G401 (cell line): ENCODE measurements at places on chromosomes 1 and 21.
A peak's percentile ranks its signal among the peaks of the same experiment; 100 is the strongest.

DNA sequence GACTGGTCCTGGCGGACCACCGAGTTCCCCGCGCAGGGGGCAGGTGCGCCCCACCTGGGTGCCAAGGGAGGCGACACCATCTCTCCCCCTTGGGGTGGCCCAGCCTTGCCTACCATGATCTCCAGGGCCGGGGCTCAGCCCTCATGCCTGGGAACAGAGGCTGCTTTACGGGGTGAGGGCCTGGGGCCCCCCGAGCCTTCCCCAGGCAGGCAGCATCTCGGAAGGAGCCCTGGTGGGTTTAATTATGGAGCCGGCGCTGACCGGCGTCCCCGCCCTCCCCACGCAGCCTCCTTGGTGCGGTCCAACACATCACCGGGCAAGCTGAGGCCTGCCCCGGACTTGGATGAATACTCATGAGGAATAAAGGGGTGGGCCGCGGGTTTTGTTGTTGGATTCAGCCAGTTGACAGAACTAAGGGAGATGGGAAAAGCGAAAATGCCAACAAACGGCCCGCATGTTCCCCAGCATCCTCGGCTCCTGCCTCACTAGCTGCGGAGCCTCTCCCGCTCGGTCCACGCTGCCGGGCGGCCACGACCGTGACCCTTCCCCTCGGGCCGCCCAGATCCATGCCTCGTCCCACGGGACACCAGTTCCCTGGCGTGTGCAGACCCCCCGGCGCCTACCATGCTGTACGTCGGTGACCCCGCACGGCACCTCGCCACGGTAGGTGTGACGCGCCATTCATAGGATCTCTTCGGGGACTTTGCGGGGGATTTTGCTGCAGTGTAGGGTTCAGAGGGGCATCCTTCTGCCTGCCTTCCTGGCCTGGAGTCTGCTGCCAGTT, 38.2 kb downstream of the TP73 start:
- DNase-seq: no peak

GRCh38 chr1:13517193-13517812, 3.5 kb upstream of the LRRC38 start:
- DNase-seq: no peak

DNA sequence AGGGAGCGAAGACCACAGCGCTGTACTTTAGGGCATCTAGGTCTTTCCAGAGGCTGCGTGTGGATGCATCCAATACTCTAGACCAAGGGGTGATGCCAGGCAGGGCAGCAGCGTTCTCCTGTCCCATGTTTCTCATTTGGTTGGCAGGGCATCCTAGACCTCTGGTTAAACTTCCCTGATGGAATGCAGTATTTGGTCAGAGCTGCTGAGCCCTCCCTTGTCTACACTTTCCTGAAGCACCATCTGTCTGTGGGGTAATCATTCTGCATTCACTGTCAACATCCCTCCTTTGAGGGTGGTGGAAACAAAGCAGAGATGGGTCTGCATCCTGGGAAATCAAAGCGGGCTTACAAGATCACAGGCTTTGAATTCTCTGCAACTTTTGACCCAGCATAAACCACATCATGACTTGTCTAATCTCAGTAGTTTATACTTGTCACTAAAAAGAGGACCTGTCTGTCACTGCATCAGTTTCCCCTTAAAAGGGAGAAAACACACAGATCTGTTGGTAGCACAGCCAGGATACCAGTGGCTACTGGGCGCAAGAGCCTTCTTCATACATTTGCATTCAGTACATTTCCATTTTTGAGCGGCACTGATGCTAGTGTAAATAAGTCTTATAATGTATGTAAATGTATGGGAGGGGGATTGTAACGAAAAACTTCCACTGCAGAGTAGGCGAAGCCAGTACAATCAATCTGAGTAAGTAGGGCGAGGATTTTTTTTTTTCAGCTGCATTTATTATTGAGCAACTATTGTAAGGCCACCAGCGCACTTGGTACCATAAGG, 106.3 kb downstream of the GALNT2 start:
- no peak for DNase-seq

DNA sequence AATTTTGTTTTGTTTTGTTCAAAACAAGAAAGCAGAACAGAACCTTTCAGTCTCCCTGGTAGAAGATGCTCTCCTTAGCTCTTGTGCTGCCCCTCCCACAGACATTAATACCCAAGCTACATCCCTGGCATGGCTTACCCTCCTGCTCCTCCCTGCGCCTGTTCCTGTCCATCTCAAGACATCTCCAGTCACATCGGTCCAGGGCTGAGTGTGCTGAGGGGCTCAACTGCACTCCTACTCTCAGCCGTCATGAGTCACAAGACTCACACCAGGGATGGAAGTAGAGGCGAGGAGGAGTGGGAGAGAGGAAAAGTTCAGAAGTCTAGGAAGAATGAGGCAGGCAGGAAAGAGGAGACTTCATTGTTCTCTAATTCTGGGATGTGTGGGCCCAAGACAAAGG, 9.2 kb upstream of the TACSTD2 start:
- DNase-seq: no peak

GRCh38 chr1:113976609-113977278, 2.5 kb upstream of the OLFML3 start:
- peak; percentile 49 for DNase-seq

DNA sequence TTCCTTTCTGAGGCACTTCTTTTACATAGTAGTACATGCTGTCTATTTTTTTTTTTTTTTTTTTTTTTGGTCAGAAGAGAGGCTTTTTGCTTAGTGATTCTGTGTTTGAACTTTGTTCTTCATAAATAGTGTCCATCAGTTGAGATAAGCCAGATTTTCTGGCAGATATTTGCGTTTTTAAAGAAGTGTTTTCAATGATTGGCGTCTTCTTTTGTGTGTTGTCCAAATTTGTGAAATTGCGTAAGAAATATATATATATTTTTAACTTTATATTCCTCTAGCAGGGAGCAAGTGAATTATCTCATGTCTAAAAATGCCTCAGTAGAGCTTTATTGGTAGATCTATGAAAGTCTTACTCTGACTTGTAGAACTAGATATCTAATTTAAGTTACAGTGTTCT, 28.3 kb downstream of the NEK7 start:
- no peak for DNase-seq

DNA sequence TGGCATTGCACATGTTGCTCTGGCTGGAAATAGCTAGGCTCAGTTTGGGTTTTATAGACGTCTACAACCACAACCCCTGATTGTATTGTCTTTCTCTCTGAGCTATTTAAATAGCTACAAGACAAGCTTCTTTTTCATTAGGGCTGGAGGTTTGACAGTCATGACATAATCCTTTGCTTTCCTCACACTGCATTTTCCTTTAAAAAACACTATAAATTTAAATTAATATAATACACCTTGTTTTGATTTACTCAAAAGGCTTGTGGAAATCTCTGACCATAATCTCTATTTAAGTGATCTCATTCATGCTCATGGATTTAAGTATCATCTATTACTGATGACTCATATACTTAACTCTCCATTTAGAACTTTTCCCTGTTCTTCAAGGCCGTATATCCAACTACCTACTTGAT, 50.4 kb upstream of the PTGFR start:
- DNase-seq: no peak

DNA sequence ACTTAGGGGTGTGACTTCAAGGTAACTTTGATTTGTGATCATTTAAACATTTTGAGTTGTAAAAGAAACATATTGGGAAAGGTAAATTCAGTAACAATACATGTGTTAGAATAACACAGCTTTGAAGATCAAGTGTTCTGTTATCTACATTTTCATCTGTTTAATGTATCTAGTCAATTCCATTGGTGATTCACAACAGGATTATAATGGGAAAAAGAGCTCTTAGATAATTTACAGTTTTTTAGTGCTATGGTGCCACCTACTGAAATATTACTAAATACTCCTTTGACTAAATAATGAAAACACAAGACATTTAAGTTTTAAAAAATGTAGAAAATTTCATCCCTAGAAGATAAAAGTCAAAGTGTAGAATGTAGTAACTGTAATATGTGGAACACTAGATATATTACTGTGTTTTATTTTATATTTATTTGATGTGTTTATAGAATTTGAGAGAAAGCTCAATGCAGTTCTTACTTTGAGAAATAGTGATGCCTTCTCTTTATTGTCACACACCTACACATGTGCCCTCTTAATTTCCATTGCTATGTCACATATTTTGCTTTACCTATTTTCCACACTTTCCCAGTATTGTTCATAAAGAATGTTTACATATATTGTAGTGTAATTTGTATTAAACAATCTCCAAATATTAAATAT, 47.4 kb downstream of the PTPRC start:
- DNase-seq: peak; percentile 8

- DNase-seq: no peak
Measured at GRCh38 chr1:176542352-176542751, 79.4 kb downstream of the PAPPA2 start.

DNA sequence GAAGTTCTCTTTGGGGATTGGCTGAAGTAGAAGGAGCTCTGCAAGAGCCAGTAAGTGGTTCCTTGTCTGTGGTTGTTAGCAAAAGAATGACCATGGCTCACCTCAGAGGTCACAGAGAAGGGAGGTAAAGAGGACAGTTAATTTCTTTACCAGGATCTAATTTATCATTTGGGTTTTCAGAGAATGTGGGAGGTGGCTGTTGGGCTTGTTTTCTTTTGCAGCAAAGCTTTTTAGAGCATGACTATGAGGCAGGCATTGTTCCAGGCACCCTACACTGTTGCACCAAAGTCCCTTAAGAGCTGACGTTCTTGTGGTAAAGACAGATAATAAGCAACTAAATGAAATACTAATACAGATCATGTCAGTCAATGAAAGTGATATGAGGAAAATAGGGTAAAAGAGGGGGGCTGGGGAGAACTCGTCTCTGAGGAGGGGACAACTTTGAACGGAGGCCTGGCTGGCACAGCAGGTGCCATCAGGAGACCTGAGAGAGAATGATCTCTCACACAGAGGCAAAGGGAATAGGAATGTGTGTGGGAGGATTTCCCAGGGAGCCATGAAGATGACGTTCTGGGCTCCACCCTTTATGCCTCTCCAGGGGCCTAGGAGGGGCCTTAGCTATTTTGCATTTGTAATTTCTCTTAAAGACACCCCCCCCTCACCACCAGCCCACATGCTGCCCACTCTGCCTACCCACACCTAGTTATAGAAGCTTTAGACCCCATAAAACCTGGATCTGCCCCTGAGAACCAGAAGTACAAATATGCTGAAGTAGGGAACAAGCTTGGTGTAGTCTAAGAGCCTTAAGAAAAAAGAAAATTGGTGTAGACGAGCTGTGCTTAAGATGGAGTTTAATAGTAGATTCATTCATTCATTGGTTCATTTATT, 177.5 kb downstream of the ROR1 start:
- no peak for DNase-seq

GRCh38 chr1:57986432-57986831, 560.1 kb downstream of the OMA1 start:
- no peak for DNase-seq

- DNase-seq: no peak
Measured at GRCh38 chr1:32321712-32322291, 14.2 kb downstream of the MARCKSL1 start.

- DNase-seq: no peak
Measured at GRCh38 chr21:44710294-44710665, 1.1 kb downstream of the TSPEAR start.

DNA sequence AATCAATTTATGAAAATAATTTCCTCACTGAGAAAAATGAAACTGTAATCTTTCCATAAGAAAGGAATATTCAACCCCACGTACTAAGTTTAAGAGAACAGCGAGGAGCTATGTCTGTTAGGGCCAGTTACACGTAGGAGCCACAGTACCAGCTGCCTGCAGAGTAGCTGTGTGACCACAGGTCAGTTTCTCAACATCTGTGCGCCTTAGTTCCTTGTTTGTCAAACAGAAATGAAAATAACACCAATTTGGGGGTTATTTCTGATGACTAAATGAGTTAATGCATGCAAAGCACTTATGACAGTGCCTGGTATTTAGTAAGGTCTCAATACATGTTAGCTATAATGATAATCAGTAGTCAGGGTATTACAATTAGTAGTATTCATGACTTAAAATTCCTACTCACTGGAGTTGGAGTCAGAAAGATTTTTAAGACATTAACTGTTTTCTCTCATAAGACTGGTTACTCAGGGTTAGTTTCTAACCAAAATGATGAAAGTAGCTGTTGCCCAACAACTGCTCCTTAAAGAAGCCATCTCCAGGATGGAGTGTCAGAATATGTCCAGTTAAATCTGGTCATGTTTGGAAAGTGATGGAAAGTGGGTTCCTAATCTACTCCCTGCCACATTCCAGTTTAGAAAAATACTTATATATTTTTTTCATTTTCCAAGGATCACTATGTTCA, 85.8 kb upstream of the ZNF648 start:
- DNase-seq: no peak

DNA sequence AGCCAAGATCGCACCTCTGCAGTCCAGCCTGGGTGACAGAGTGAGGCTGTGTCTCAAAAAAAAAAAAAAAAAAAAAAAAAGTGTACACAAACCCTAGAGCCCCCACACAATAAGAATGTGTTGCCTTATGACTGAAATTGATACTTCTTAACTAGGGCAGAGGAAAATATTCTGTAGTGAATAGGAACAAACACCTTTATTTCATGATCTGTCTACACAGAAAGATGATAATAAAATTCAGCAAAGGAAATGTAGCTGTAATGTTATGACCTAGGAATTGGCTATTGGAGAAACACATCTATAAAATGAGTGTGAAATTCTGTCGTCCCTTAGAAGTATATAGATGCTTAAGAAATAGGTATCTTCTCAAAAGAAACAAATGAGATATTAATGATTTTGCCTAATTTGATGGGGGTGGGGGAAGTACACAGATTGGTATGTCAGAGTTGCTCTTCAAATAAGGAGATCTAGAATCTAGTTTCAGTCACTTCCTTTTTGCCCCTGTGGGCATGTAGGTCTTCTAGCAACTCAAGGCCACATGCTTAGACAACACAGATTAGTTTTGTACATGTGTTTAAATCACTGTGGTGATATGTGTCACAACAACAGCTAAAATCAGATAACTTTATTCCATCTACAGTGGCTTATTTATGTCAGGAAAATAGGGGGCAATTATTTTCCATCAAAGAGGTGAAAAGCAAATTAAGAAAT, 10.7 kb upstream of the GPR25 start:
- DNase-seq: no peak
